ENCODE measurements at places on chromosomes 5 and 9.

GRCh38 chr5:4563400-4563799 is 576.7 kb upstream of the ADAMTS16 start:
- no peak for DNase-seq

- DNase-seq = no peak
Measured at GRCh38 chr5:138625134-138625533, 49.9 kb upstream of the HSPA9 start.

- DNase-seq = no peak
Measured at GRCh38 chr9:131276891-131277286, 579 bp upstream of the FAM78A start.

DNA sequence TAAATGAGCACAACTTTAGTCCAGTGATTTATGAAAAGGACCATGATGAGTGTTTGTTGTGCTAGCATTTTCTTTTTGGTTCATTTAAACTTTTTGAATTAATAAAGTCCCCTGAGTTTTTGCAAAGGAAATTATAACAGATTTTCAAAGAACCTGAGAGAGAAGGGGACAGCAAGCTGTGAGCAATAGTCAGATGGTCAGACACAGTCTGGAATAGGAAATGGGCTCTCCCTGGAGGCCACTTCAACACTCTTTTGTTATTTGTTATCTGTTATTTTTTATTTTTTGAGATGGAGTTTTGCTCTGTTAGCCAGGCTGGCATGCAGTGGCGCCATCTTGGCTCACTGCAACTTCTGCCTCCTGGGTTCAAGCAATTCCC is 171.1 kb downstream of the ARHGEF28 start:
- DNase-seq = no peak

DNA sequence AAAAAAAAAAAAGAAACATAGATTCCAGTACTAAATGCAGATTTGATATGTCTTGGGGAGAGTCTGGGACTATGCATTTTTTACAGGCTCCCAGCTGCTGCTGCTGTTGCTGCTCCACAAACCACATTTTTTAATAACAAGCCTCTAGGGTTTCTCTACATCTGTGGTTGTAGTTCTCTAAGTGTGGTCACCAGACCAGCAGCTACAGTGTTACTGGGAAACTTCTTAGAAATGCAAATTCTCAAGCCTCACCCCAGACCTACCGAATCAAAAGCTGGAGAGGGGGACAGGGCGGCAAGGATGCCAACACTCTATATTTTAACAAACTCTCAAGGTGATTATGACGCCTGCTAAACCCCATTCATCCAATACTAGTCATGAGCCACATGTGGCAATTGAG is 293.4 kb upstream of the PTGER4 start:
- DNase-seq = no peak

DNA sequence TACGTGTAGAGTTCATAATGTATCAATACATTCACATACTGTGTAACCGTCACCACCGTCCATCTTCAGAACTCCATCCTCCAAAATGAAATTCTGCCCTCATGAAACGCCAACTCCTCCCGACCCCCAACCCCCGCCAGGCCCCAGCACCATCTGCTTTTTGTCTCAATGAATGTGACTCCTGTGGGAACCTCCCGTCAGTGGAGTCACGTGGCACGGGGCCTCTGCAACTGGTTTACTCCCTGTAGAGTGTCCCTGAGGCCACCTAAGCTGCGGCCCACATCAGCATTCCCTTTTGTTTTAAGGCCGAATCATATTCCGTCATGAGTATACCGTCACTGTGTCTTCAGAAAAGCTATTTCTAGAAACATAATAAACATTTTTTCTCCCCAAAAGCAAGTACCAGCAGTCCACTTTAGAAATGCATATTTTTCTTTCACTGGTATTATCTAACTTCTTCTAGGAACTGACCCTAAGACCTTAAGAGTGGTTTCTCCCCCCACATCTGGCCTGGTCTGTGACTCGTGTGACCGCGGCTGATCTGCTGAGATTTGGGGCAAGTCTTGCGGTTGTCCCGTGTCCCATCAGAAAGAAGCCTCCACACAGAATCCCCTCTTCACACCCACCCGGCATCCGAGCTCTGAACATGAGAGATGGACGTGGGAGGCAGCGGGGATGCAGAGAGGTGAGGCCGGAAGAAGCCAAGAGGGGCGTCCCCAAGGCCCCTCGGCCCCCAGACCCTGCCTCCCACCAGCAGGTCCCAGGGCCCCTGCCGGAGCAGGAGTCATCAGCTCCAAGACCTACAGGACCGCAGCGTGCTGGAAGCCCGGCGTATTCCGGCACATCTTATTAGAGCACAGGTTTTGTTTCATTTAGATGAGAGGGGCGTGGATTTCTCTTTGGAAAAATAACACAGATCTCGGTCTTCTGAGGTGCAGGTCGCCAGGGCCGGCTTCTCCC is 38.3 kb downstream of the SLC6A3 start:
- DNase-seq = no peak

GRCh38 chr5:158175934-158176481 is 317.1 kb upstream of the CLINT1 start:
- no peak for DNase-seq

- DNase-seq = no peak
Measured at GRCh38 chr9:100170085-100170484, 71.0 kb downstream of the INVS start.

- DNase-seq = no peak
Measured at GRCh38 chr9:71363286-71363961, 242.0 kb upstream of the TRPM3 start.

GRCh38 chr9:4507306-4508130 is 17.2 kb downstream of the SLC1A1 start:
- no peak for DNase-seq

DNA sequence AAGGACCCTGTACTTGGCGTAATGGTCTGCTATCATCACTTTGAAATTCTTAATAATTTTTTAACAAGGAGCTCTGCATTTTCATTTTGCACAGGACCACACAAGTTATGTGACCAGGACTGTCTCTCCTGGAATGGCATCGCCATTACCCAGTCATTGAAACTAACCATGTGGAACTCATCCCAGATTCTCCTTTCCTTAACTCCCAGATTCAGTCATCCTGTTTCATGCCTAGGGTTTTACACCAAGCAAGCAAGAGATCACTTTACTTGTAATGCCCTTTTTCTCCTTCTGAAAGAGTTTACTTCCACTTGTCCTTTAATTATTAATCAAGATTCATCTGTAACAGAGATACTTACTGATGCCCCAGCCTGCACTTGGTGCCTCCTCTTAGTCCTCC is 12.0 kb downstream of the FRMD3 start:
- no peak for DNase-seq

DNA sequence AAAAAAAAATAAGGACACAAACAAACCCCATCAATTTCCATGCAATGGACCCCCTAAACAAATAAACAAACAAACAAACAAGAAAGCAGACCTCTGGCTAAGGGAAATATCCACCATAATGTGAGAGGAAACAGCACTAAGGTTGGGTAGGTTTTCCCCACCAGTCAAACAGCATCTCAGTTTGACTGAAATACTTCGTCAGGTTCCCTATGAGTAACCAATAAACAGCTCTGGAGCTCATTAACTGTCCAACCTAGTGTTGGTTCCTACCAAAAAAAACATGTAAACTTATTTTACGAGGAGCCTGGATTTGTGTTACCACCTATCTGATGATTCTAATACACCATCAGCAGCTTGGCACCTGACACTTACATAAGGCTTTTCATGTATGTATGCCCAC is 198.5 kb upstream of the TARS1 start:
- DNase-seq = no peak

- DNase-seq = no peak
Measured at GRCh38 chr5:8410618-8411017, 541.7 kb downstream of the MTRR start.

- no peak for DNase-seq
Measured at GRCh38 chr5:75384218-75384617, 47.2 kb downstream of the HMGCR start.

DNA sequence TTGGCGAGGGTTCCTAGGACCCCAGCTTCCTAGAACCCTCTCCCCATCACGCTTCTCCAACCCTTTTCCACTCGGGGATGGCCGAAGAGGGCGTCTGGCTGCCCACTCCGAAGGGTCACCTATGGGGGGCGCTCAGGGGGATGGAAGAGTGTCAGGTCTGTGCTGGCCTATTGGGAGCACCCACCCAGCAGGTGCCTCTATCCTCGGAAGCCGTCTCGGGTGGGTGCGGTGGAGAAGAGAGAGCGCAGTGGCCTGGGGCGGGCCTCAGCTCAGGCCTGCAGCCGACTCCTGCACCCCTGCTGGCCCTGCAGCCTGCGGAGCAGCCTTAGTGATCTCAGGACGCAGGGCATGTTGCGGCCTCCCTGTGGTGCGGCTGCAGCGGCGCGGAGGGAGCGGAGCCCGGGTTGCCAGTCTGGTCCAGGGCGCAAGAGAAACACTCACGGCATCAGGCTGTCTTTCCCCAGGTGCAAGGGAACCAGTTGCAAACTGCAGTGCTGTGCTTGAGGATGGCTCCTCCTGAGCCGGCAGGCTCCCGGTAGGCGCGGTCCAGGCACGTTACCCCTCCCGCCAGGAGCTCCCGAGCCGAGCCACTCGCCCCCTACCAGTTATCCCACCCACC is 1.5 kb upstream of the IRX2 start:
- DNase-seq = no peak

GRCh38 chr5:43416803-43417394 is 4.7 kb upstream of the CCL28 start:
- no peak for DNase-seq

- DNase-seq = no peak
Measured at GRCh38 chr9:97930972-97931371, 7.0 kb downstream of the HEMGN start.

DNA sequence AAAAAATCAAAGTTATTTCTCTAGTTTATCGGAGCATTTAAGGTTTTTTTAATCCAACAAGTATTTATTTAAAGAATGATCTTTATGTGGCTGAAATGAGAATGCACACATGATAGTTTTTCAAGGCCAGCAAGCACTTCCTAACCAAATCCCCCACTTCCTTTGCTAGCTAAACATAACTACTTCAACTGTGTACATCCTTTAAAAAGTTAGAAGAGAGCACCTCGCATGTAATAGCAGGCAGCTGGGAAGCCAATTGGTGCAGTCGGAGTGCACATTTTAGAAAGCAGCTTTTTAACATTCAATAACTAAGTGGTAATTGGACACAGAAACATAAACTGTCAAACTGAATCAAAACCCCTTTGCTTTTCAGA is 245.7 kb downstream of the BNC2 start:
- no peak for DNase-seq

DNA sequence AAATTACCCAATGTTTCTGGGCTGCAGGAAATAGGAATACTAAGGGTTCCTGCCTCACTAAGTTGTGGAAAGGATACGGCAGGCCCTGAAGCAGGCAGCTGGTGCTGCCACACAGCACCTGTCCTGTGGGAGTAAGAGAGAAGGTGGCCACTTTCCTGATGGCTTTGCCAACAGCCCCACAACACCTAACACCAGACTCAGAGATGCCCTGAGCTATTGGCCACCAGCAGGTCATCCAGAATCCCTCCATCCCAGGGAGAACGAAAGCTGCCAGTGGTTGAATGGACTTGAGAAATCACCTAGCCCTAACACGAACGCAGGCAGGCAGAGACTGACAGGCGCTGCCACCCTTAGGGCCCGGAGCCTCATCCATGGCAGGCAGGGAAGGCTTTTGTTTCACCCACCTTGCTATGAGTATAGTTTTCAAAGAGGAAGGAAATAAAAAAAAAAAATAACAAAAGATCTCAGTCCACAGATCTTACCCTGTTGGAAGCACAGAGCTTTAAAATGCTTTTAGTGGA is 82.2 kb downstream of the DCP2 start:
- DNase-seq = no peak

GRCh38 chr9:109616571-109617120 is 118.5 kb upstream of the PTPN3 start:
- no peak for DNase-seq

GRCh38 chr5:88092358-88092757 is 176.3 kb downstream of the TMEM161B start:
- DNase-seq = no peak

- no peak for DNase-seq
Measured at GRCh38 chr9:2602704-2603116, 18.9 kb upstream of the VLDLR start.

GRCh38 chr5:14017904-14018303 is 73.4 kb upstream of the DNAH5 start:
- DNase-seq = no peak

DNA sequence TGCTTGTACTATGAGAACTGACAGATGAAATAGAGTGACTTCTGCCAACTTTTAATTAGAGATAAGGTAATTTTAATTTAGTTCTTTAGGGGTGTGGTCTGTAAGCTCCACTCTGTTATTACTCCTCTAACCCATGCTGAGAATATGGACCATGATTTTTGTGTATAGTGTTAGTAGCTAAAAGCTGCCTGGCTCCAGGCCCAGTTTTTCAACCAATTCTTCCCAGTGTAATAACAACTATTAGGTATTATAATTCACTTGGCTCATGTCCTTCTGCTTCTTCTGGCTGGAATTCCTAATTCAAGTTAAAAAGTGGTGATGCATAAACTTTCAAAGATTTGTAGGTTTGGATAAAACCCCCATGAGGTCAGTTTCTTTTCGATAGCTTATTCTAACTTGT is 216.3 kb downstream of the ISL1 start:
- no peak for DNase-seq

DNA sequence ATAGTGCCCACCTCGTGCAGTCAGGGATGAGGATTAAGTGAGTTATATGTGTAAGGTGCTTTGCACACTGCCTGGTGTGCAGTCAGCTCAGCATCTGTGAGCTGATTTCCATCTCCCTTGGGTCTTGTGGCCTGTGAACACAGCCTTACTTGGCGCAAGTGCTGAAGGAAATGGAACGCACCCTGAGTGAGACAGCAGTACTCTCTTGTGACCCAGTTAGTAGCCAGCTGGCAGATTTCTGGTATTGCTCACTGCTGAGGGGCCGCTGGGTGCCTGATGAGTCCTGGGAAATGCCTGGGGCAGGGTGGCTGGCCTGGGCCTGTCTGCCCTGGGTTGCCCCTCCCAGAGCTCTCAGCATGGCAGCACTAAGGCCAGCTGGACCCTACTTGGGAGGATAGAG is 90.9 kb upstream of the BOD1 start:
- peak; percentile 13 for DNase-seq

- no peak for DNase-seq
Measured at GRCh38 chr5:81359881-81360280, 34.1 kb downstream of the ACOT12 start.

DNA sequence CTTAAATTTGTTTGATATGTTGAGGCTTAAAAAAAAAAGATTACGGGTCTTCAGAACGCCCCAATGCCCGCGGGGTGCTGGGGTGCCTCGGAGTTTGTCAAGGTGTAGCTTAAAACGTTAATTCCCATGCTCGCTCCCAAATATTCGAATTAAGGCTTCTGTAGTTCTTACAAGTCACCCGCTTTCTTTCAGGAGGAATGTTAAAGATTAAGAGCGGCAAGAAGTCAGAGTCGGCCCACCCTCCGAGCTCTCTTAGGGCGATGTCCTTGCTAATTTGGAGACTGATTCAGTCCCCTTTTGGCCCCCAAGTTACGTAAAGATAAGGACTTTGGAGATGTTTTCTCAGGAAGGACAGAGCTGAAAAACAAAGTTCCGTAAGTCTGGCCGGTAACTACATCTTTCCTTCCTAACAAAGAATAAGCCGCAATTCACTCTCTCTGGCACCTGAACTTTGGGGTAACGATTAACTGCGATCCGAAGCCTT is 746 bp upstream of the NPM1 start:
- DNase-seq = no peak

GRCh38 chr5:37889612-37890317 is 49.9 kb upstream of the GDNF start:
- no peak for DNase-seq

All from hypothalamus (tissue), 51 donors.